NCI-H1105 treated with DMSO at 0.1 percent for 48 hours (cell line): ENCODE measurements at places on chromosomes 7 and 10.

- DNase-seq = no peak
Measured at GRCh38 chr10:113071446-113071845, 121.4 kb downstream of the TCF7L2 start.

DNA sequence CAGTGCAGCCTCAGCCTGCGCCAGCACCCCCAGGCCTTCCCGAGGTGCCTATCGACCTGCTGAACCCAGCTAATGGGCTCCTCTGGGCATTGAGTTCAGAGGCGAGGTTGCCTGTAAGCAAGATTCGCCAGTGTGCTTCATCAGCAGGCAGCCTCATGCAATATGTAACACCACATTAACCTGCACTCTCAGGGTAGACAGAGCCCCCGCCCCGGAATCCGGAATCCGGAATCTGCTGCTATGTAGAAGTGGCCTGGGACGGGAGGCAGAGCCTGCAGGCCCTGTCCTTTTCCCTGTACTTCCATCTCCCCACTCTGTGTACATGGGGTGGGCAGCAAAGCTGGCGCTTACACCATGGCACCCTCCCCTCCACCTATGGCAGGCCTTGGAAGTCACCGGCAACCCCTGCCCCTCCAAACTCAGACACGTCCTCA, 83.9 kb upstream of the RET start:
- DNase-seq = no peak

DNA sequence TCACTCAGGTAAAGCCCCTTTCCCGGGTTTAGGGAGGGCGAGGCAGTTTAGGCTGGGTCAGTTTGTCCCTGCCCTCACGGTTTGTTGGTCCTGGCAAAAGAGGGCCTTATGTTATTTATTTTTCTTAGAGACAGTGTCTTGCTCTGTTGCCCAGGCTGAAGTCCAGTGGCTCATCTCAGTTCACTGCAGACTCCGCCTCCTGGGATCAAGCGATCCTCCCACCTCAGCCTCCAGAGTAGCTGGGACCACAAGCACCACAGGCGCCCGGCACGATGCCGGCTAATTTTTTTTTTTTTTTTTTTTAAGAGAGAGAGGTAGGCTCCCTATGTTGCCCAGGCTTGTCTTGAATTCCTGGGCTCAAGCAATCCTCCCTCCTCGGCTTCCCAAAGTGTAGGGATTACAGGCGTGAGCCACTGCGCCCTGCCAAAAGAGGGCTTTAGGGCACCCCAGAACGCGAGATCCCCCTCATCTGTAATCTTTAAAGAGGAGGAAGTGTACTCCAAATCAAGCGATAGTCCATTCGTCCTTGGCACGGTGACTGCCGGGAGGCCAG, 626 bp upstream of the BMS1 start:
- no peak for DNase-seq

DNA sequence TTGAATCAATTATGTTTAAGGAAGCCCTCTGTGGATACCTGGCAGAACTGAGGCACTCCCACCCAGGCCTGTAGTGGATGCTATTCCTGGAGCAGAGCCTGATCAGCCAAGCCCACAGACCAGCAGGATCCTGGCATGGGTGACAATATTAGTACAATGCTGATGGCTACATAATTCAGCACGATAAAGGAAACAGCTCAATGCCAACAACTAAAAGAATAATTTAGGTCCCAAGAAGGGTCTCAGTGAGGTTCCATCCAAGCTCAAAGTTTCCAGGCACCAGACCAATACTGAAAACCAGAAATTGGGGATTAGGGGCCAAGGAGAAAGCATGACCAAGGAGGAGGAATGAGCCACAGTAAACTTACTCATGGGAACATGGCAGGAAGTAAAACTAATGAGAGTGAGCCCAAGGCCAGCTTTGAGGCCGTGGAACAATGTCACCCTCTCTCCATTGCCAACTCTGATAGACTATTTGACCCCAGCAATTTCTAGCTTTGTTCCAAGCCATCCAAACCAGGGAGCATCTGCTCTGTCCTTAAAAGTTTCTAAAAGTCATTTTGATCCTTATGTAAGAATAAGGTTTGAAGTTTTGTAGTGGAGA, 1082.4 kb downstream of the KCNMA1 start:
- no peak for DNase-seq

DNA sequence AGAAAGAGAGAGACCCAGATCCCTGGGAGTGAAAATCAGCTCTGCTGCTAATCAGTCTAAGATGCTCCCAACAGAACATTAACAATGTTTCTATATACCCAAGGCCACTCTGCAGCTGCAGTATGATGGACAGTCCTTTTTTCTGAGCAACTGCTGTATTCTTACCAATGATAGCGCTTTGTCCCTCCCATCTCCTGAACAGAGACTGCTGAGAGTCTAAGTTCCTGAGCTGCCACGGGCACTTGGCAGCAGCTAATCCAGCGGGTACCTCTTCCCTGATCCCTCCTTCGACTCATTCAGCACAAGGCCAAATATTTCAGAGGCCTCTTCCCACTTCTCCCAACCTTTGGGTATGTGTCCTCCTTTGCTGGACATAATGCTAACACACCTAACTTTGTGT, 7.7 kb downstream of the CPVL start:
- DNase-seq = no peak

DNA sequence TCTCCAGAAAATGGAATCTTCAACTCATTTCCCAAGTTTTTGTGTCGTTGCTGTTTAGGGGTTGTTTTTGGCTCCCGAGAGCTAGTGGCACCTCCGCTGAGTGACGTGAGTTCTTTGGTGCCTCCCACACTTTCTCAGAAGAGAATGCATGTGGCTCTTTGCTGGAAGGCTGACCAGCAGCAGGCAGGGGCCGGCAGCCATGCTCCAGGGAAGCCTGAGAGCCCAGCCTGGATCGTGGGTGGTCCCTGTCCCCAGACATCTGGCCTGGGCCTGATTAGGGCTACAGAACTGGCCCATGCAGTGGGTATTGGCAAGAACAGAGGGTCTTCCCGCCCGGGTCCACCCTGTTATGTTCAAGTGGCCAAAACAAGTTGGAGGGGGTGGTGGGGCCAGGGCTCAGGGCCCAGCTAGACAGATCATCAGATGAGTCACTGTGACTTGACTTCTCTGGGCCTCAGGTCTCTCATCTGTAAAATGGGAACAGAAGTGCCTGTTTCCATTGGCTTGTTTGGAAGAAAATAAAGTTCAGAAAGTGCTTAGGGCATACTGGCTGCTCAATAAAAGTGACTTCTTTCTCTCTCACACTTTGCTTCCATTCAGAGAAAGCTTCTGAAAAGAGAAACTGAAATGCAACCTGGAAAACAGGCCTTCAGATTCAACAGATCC, 83.1 kb downstream of the STRA8 start:
- no peak for DNase-seq

DNA sequence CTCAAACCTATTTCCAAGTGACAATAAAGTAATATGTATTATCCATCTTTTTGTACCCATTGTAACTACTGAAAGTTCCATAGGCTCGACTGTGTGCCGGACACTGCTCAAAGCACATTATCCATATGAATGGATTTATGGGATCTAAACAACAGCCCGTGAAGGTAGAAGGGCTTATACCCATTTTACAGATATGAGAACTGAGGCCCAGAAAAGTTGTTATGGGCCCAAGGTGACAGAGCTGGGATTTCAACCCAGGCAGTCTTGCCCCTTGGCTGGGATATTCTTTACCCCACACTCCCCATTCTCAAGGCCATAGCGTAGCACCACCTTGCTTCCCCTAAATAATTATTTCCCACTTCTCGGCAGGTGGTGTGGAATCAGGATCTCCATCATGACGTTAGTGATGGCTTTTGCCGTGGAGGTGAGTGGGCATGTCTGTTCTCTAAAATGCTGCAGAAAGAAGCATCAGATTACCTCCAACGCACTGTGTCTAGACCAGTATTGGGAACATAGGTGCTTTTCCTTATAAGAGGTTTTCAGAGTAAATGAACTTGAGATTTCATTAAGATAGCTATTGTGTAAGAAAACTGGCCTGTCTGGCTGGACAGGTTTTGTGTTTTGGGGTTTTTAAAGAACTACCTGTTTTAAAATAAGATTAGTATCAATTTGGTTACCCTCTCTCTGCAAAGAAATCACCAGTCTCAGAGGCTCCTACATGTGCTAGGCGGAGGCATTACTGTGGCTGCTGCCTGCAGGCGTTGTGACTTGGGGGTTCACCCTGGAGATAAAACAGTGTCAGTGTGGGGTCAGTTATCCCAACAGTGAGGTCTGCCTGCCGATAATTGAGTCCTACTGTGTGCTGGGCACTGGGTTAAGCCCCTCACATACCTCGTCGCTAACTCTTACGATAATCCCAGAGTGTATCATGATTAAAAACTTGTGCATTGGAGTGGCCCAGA, 85.1 kb upstream of the SDK1 start:
- no peak for DNase-seq

DNA sequence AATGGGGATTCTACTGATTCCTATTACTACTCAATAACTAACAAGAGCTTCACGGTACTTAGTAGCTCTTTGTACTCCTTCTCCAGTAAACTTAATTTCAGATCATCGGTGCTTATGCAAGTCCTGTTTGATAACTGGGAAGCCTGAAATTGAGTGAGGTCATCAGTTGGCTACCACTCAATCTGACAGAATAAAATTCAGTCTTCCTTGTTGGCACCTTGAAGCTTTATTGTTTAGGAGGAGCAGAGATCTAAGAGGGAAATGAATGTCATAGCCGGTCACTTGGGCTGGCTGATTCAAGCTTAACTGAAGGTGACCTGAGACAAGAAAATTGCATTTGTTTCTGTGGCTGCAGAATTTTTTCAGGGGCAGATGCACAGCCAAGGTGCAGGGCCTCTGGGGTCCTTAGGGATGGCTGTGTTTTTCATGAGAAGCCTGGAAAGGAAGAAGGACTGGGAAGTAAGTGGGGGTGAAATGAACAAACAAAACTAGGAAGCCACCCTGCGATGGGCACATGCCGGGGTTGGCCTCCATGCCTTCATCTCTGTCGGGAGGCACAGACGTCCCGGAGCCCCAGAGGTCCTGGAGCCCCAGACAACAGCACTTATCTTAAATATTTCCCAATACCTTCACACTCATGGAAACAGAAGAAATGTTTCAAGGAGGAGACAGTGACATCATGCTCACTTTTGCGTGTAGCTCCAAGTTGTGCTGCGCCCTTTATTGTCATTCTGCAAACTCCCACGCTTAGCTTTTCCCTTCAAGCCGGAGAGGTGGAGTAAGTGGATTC, 85.0 kb upstream of the KIF5B start:
- DNase-seq = no peak

- DNase-seq = no peak
Measured at GRCh38 chr7:16940776-16941175, 59.0 kb upstream of the AGR3 start.

- no peak for DNase-seq
Measured at GRCh38 chr10:5509236-5509635, 9.9 kb upstream of the CALML5 start.

GRCh38 chr10:92313750-92314149, 22.8 kb downstream of the MARCHF5 start:
- DNase-seq = no peak
